ENCODE measurements at places on chromosomes 1 and 21. TPM values are rescaled to one million over a fixed set of nuclear protein-coding genes. Genes with fewer than 3 reads are reported as not detected.

Gene ASAP3
- total RNA-seq: 44.4 TPM

Gene OR2L13
- total RNA-seq: not detected

Gene PLPP3
- total RNA-seq: 101 TPM

Gene CEP170
- total RNA-seq: 51.3 TPM

Gene LCE2A
- not detected for total RNA-seq

Gene TARDBP
- total RNA-seq: 95.5 TPM

Gene EFNA3
- 0.71 TPM for total RNA-seq

Gene SPATA21
- total RNA-seq: not detected

Gene TTC39A
- total RNA-seq: 25.7 TPM

Gene LCE1F
- total RNA-seq: not detected

Gene HMGB4
- total RNA-seq: not detected

Gene CD34
- total RNA-seq: 69.6 TPM

Gene LYPD8
- not detected for total RNA-seq

Gene RHOU
- 5.1 TPM for total RNA-seq

Gene PTPN14
- 32.5 TPM for total RNA-seq

Gene ACADM
- total RNA-seq: 358 TPM

Gene SYPL2
- total RNA-seq: 25.3 TPM

Gene KCNK1
- total RNA-seq: 25.2 TPM

Gene APCS
- not detected for total RNA-seq

Gene SLC25A34
- 34.0 TPM for total RNA-seq

Gene SPRR2G
- not detected for total RNA-seq

Gene GJB3
- not detected for total RNA-seq

Gene RXFP4
- not detected for total RNA-seq

Gene HSD3B1
- not detected for total RNA-seq

Gene AGO4
- 14.6 TPM for total RNA-seq

Gene AKR7A3
- total RNA-seq: 0.14 TPM

Gene MROH7
- total RNA-seq: 6.8 TPM

Gene PRCC
- total RNA-seq: 36.3 TPM

Gene ANGPTL3
- not detected for total RNA-seq

Gene RHCE
- 1.0 TPM for total RNA-seq

Gene ERICH3
- not detected for total RNA-seq

Gene CLEC20A
- not detected for total RNA-seq

Gene UBXN10
- total RNA-seq: 1.4 TPM

Gene ERG
- total RNA-seq: 17.3 TPM

Gene IQGAP3
- total RNA-seq: 0.36 TPM

Gene ADGRB2
- total RNA-seq: 12.1 TPM

Gene CD1E
- total RNA-seq: not detected

Gene S100A7
- not detected for total RNA-seq

Gene KCNA2
- 0.71 TPM for total RNA-seq

Gene ERVH48-1
- total RNA-seq: not detected

Gene TCHHL1
- not detected for total RNA-seq

Gene AHCYL1
- total RNA-seq: 45.2 TPM

Gene LHX4
- total RNA-seq: not detected

Gene NHLH1
- total RNA-seq: not detected

Data from left ventricle myocardium inferior (tissue), 1 donor.